T1000 (cell line): ENCODE measurements at places on chromosomes 6 and 20.

DNA sequence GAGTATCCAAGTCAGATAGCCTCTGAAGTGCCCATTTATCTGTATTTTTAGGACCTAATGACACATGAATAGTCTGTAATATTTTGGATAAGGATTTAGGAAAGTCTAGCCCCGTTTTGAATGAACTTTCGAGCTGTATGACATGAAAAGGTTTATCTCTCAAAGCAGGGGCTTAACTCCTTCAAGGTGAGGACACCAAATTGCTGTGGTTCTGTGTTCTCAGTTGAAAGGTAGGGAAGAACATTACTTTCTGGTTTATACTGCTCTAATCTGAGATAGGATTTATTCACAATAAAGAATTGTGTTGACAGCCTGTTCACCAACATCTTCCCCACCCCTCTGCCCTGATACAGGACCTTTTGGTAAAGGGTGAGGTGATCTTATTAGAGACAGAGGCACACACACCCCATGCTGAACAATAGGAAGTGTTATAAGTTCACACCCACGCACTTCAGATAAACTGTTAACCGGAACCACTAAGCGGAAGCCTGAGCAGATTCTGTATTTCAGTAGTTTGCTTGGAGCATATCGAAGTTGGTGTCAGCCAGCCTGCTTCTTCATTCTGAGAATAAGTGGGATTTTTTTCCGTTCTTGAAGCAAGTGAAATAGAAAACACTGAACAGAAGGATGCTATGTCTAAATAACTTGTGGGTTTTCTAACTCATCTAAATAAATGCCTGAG lies 223.3 kb downstream of the TMEM242 start:
- no peak for DNase-seq

- DNase-seq: no peak
These were observed 85.3 kb upstream of the SLC22A23 start for GRCh38 chr6:3542032-3542640.

DNA sequence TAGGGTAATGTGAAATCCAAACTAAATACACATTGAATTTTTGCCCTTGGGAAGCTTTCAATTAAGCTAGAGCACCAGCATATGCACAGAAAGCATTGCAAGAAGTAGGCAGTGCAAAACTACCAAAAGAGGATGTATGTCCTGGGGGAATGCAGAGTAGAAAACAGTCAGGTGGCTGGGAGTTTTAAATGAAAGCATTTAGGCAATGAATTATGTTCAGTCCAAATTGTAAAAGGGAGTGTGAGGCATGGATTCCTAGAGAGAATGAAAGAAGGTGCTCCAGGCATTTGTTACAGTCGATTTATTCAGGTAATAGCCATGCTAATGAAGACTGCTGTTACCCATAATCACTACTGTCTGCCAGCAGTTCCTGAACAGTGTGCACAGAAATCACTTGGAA lies 604.1 kb upstream of the POU3F2 start:
- DNase-seq: no peak

GRCh38 chr20:53447316-53447715 lies 146.3 kb downstream of the ZNF217 start:
- DNase-seq: no peak

- no peak for DNase-seq
These were observed 4.8 kb downstream of the COL19A1 start for GRCh38 chr6:69871107-69871506.

DNA sequence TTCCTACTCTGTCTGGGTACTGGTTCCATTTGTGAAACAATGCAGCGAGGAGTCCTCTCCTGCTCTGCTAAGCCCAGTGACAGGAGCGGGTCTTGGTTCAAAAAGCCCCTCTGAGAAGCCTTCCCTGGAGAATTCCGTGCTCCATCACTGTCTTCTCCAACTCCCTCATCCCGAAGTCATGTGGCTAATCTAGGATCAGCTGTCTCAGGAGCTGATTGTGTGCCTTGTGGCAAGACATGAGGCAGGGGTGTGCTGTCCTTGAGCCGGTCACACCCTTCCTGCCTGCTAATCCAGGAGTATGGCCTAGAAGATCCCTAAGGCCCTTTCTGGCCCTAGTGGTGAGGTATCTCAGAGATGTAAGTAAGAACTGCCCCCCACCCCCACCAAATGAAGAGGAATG lies 72.0 kb downstream of the EFCAB8 start:
- DNase-seq: no peak

GRCh38 chr6:158972241-158973233 lies 27.5 kb downstream of the RSPH3 start:
- no peak for DNase-seq

DNA sequence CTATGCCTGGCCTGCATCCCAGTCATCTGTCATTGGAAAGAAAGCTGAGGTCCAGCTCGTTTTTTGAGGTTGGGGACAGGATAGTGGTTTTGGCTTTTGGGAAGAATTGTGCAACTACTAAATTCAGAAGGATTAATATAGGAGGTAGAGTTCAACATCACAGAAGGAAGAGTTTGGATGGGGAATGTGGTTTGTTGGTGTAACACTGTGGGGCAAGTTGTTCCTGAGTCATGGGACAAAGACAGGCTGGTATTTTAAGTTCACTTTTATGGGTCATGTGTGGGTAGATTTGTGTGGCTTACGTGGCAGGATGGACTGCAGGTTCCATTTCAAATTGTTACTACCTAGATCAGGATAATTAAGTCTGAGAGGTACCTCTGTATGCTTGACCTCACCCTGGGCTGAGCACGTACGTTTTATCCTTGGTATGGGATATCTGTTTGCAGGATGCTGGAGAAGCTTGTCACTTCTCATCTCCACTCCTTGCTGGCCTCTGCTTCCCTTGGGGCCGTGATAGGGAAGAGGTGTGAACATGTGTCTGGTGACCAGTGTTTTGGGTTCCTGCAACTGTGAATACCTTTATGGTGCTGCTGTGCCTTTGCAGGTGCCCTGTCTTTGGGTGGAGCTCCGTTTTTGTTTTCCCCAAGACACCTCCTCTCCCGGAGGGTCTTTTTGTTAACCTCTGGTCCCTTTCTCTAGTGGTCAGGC lies 177.6 kb downstream of the JARID2 start:
- DNase-seq: no peak

DNA sequence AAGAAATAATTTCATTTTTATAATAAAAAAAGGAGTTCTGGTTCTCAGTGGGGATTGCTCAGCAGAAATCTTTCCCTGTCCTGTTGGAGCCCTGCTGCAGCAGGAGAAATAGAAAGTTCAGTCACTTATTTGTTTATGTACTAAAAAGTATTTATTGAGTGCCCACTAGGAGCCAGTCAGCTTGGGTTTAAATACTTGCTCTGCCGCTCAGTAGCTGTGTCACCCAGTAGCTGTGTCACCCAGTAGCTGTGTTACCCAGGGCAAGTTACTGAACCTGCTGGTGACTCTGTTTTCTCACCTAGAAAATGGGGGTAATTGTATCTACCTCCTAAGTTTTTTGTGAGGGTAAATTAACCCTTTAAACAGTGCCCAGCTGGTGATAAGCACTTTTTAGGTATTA lies 32.9 kb downstream of the FOXF2 start:
- DNase-seq: no peak

DNA sequence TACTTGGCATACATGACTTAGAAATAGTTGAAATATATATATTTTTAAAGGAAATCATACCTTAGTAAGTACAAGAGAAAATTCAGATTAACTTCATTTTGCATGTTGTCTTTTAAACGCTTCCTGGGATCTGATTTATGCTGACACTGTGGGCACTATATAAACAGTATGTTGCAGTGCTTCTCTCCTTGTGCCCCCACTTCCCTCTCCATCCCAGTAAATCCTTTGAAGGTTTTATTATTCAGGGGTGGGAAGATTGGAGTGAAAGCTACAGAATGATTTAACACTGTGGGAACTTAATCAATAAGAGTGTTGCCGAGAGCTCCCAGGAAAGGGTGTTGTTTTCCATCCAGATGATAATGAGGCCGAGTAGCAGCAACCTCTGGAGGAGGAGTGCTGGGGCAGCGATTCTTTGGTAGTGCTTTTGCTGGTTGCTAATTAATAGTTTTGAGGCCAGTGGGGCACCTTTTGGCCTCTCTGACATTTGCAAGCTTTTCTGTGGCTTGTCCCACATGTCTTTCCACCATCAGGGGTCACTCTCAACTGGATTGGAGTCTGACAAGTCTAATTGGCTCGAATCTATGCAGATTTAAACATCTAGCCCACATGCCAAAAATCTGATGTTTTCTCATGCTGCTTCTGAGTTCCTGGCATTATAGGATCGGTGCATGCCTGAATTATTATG lies 183.0 kb upstream of the MMS22L start:
- no peak for DNase-seq

GRCh38 chr6:106694343-106694742 lies 65.0 kb downstream of the QRSL1 start:
- DNase-seq: no peak
